ENCODE measurements at places on chromosomes 2 and 18.

DNA sequence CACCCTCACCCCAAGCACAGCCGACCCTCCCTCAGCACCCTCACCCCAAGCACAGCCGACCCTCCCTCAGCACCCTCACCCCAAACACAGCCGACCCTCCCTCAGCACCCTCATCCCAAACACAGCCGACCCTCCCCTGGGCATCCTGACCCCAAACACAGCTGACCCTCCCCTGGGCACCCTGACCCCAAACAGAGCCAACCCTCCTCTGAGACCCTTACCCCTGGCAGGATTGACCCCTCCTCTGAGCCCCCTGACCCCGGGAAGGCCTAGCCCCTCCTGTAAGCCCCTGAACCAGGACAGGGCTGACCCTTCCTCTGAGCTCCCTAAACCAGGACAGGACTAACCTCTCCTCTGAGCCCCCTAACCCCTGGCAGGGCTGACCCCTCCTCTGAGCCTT is 84.4 kb upstream of the RAB6C start:
- DNase-seq, result no peak

GRCh38 chr2:203730076-203730729 is 23.8 kb downstream of the CD28 start:
- DNase-seq, result no peak

- no peak for DNase-seq
Measured at GRCh38 chr2:175626796-175627195, 375.3 kb downstream of the LNPK start.

DNA sequence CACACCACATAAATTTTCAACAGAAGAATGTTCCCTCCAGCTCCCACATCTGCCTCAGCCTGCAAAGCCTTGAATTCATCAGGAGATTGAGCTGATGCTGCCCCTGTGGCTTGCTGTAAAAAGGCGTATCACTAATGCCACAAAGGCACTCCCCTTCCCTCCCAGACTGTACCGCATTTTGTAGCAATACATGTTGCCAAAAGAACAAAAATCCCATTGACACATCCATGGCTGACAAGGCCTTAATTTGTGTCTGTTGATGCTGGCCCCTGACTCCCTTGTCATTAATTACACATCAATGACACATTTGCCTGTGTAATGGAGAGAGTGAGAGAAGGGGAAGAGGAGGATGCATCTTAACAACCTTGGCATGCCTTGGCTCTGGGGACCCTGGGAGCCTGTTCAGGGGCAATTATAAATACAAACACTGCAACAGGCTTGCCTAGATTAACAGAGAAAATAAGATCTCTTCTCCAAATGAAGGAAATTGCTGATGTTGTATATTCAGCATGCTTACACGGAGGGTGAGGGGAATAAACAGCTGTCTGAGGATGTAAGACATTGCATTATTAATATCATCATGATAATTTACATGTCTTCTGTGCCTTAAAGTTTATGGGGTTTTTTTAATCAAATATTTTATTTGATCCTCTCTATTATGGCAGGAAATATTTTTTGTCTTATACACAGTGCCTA is 264.0 kb downstream of the SUCLG1 start:
- no peak for DNase-seq

- no peak for DNase-seq
Measured at GRCh38 chr2:610491-610890, 66.7 kb downstream of the TMEM18 start.

- no peak for DNase-seq
Measured at GRCh38 chr18:76765649-76766048, 56.7 kb upstream of the ZNF236 start.

- DNase-seq, result peak; percentile 65
Measured at GRCh38 chr2:3223080-3223923, 154.3 kb downstream of the EIPR1 start.

DNA sequence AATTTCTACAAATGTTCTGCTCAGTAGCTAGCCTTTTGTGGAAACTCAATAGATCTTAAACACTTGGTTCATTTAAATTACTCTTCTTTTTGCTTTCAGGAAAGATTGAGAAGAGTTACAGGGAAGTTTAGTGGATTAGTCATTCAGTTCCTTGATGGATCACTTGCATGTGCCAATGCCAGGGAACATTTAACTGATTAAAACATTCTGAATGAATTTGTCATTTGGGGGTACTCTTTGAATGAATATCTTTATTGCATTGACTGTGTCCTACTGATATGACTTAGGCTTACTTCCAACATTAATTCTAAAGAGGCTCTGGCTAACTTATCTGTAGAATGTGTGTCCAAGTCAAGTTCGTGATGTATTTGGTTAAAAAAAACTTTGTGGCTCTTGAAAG is 199.8 kb downstream of the PLCL1 start:
- DNase-seq, result no peak

- DNase-seq, result no peak
Measured at GRCh38 chr2:174752403-174753037, 11.8 kb downstream of the CHRNA1 start.

- DNase-seq, result no peak
Measured at GRCh38 chr18:76358774-76359173, 136.3 kb downstream of the ZNF516 start.

DNA sequence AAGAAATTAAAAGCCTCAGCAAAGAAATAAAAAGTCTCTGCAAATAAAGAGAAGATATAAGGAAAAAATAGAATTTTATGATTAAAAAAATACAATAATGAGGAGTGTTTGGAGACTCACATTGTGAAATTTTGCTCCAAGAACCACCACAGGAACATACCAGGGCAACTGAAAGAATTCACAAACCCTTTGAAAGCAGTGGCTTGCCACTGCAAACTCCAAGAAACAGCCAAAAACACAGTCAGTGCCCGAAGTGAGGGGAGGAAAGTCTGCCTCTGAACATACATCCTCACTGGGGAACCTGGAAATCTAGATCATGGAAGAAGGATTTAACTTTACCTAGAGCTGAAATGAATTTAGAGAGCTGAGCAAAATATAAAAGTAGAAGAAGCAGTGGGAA is 33.1 kb downstream of the EVA1A start:
- no peak for DNase-seq

DNA sequence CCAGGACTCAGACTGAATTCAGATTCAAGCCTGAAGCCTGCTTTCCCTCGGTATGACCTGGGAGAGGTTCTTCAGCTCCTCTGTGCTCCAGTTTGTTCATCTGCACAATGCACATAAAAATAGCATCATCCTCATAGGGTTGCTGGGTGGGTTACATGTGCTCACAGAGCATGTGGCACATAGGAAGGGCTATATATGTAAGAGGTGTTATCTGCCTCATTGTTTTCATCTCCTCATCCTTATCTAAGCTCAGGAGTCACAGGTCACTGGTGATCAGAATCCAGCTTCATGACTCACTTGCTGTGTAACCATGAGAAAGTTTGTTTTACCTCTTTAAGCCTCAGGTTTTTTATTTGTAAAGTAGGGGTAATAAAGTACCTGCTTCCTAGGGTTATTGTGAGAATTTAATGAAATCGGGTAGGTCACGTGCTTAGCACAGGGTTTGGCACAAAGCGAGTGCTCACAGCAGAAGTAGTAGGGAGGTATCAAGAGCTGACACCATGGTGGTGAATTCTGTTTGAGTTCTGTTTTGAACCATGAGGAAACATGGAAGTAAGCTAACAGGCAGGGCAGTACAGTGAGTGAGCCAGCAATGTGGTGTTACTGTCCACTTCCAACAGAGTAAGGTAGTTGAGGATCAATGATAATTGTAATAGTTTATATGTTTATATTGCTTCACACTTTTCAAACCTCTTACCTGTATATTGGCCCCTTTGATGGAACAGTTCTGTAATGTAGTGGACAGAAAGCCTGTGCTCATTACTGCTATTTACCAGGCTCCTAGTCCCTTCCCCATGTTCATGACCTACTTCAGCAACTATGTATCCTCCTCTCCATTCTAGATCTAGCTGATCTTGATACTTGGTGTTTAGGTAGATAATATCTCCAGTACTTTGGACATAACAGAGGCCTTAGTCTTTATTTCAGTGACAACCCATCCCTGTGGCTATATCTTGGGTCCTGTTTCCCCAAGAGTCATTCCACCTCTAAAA is 141.4 kb upstream of the LTBP1 start:
- no peak for DNase-seq

DNA sequence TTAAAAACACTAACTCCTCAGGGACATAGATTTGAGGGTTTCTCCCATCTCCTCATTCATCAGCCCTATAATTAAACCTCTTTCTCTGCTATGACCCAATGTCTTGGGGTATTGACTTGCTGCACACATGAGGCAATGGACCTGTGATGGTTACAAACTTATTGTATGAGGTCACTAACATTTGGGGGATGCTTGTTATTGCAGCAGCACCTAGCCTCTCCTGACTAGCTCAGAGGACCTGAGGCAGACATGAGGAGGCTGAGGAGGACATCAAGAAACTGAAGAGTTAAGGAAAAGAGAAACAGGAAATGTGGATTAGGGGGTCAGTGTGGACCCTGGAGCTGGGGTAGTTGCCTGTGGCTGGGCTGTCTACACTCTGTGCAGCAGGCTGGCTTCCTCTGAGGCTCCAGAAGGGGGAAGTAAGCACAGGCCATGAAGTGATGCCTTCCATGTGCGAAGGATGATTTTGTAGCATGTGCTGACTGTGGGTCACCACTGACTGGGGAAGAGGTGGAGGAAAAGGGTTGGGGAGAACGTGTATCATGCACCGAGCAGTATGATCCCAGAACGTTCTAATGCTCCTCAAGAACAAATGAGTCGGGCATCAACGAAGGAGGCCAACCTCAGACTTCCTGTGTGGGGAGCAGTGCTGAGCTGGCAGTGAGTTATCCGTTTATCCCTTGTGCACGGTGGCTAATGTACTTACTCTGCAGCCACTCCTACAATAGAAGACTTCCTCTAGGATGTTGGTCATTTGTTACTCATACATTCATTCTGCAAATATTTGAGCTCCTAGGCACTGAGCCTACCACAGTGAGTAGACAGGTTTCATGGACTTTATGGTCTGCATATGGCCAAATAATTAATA is 42.1 kb upstream of the RFX8 start:
- peak; percentile 40 for DNase-seq

- no peak for DNase-seq
Measured at GRCh38 chr2:181430406-181431118, 26.6 kb upstream of the ITGA4 start.

GRCh38 chr2:235513984-235514626 is 20.3 kb downstream of the AGAP1 start:
- no peak for DNase-seq

- no peak for DNase-seq
Measured at GRCh38 chr2:69831354-69831905, 2.0 kb downstream of the GMCL1 start.

GRCh38 chr2:204849892-204850291 is 304.6 kb downstream of the PARD3B start:
- DNase-seq, result no peak

GRCh38 chr2:224127871-224128501 is 88.9 kb upstream of the SERPINE2 start:
- DNase-seq, result no peak

- no peak for DNase-seq
Measured at GRCh38 chr18:24479371-24479770, 18.9 kb downstream of the HRH4 start.

DNA sequence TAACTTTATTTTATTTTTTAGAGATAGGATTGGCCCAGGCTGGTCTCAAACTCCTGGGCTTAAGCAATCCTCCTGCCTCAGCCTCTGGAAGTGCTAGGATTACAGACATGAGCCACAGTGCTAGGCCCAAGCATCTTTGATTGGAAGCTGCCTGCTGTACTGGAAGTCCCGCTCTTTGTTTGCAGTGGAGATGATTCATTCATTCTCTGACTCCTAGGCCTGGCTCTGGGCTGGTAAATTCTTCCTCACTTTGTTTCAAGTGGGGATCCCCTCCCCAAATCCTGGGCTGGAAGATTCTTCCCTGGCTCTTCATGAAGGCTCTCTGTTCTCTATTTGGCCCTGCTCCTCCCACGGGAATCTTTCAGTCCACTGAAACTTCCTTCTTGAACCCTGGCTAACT is 81.9 kb downstream of the NEURL3 start:
- DNase-seq, result no peak

DNA sequence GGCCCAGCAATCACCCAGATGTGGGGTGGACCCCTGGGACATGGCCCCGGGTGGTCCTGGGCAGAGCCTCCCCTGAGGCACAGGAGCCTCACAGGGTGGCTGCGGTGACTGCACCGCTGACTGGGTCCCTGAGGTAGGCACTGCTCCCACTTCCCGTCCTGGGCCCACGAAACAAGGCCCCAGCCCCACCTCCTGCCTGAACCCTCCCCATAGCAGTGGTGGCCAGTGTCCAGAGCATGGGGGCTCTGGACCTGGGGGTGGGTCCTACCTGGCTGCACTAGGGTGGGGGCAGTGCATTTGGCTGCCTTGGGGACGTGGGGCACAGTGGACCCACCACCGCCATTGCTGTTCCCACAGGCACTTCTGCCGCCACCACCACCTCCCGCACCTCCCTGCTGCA is 39.4 kb downstream of the TDRD15 start:
- DNase-seq, result no peak

GRCh38 chr2:127985735-127986134 is 42.1 kb downstream of the SAP130 start:
- no peak for DNase-seq

DNA sequence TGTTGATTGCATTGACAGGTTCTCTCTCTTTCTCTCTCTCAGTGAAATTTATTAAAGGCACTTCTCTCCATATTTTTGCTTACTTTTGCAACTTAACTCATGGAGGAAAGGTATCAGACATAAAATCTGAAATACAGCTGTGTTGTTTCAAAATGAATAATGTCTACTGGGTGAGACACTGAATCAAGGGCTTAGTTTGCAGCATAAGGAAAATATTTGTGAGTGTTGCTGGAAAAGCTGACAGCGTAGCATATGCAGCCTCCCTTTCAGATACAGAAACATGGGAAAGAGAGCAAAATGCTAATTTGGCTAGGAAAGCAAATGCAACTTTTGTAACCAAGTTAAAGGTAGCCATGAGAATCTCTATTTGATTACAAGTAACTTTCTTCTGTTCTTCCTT is 81.5 kb upstream of the COL3A1 start:
- DNase-seq, result no peak

DNA sequence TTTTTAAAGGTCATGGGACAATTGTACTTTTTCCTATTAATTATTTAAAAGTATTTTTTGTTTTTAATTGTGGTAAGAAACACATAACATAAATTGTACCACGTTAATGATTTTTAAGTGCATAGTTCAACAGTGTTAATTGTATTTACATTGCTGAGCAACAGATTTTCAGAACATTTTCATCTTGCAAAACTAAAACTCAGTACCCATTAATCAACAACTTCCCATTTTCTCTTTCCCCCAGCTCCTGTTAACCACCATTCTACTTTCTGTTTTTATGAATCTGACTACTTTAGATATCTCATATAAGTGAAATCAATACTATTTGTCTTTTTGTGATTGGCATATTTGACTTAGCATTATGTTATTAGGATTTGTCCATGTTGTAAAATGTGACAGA is 483.9 kb upstream of the ZNF804A start:
- no peak for DNase-seq

DNA sequence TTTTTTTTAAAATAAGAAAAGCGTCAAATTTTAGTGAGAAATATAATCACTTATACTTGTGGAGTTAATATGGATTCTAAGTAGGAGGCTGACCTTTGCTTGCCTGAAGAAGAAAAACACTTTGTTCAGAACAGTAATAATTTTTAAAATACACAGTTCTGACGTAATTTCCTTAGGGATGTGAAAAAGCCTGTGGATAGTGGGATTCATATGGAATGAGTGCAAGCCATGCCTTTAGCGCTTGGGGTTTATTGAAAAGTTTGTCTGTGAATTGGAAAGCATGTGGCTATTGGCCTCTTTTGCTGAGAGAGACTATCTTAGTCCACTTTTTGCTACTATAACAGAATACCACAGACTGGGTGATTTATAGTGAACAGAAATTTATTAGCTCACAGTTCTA is 151.3 kb downstream of the CCDC85A start:
- DNase-seq, result no peak

- no peak for DNase-seq
Measured at GRCh38 chr2:88903749-88904353, 212.4 kb downstream of the RPIA start.

Data from CD4-positive, alpha-beta T cell treated with Interleukin-17A for 4 hours (primary cell).